Cortex of kidney (tissue), 1 donor: ENCODE measurements at places on chromosomes 1 and 21.

DNA sequence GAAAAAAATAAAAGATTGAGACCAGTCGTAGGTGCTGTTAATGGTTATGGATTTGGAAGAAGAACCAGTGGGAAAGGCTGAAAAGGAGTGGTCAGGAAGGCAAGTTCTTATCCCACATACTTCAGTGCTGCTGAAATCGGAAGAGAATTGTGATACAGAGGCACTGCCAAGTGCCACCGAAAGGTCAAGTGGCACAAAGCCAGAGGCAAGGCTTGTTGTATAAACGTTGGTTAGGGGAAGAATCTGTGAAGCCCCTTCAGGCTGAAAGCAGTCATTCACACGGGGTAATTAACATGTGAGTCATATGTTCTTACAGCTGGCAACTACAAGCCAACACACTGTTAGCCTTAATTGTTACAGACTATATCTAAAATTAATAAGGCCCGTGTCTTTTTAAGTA is 48.8 kb downstream of the ZBTB40 start:
- DNase-seq, result no peak

DNA sequence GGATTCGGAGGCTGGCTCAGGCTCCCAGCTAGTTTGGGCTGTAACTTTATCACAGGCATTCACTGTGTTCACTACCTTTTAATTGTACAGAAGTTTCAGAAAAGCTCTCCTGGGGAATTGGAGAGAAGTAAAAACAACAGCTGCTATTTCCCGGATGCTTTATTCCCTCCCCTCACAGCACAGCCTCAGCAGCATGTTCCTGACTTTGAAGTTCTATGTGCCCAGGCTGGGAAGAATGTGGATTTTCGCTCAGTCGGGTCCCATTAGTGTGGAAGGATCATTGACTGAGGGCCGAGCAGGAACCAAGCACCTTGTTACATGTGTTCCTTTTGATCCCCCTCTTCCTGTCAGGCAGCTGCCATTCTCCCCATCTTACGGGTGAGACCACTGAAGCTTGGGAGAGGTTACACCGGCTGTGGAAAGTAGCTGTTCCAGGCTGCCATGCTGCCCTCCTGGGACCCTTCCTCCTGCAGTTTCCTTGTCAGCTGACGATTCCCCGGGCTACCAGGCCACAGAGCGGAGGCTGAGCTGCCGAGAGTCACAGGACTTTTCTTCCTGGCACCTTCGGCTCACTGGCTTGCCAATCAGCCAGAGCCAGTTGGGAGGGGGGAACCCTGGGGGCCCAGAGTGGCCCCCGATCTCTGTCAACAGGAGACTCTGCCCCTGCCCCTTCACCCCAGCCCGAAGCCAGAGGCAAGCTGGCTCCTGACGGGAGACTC is 223.1 kb upstream of the TMEM51 start:
- DNase-seq, result no peak

DNA sequence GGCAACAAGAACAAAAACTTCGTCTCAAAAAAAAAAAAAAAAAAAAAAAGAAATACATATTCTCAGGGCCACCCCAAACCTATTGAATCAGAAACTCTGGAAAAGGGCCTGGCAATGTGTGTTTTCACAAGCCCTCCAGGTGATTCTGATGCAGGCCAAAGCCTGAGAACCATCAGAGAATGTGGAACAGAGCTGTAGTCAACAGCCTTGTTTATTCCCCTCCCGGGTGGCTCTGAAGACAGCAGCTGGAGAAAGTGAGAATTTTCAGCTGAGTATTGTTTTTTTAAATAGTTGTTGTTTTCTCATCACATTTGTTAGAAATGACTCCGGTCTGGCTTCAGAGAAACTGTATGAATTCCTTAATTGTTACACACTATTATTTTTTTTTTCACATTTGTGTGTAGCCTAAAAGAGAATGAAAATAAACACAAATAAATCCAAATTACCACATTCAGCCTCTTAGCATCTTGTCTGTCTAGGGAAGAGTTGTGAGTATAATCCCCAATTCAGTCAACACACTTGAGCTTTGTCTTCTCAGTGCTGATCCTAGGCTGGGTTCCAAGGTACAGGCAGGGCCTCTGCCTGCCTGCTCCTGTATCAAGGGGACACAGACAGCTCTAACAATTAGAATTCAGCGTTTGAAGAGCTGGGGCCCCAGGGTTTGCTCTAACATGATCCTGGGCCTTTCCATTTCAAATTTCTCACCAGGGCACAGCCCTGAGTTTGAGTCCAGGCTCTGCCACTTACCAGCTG is 6.6 kb upstream of the AZIN2 start:
- DNase-seq, result no peak

GRCh38 chr1:110254604-110255391 is 44.7 kb downstream of the KCNC4 start:
- DNase-seq, result no peak

DNA sequence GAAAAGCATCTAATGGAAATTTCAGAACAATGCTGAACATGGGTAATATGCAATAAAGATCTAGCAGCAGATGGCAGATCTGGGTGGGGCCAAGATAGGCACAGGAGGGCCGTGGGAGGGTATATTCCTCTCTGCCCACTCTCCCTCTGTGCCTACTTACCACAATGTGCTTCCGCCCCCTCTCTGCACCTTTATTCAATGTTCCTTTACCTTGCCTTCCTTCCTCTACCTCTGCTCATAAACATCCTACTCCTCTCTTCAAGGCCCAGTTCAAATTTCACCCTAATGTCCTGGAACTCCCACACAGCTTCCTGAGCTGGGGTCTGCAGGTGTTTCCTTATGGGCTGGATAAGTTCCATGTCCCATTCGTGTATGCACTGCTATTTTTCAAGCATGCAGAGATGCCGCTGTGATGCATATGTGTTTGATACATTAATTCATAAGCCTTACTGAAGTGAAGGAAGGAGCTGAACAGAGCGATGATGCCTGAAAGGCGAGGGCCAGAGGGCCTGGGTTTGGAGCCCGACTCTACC is 65.6 kb upstream of the EDEM3 start:
- no peak for DNase-seq

- DNase-seq, result no peak
These were observed 24.4 kb downstream of the SNAP47 start for GRCh38 chr1:227759341-227760300.

GRCh38 chr1:11664336-11665065 is 501 bp downstream of the FBXO6 start:
- DNase-seq, result no peak

GRCh38 chr1:155970531-155971167 is 7.7 kb downstream of the ARHGEF2 start:
- no peak for DNase-seq

- DNase-seq, result no peak
These were observed 38.6 kb upstream of the METTL18 start for GRCh38 chr1:169833179-169833901.

- no peak for DNase-seq
These were observed 376 bp downstream of the SF3A3 start for GRCh38 chr1:37989361-37989930.
